ENCODE measurements at places on chromosomes 7 and 10.

DNA sequence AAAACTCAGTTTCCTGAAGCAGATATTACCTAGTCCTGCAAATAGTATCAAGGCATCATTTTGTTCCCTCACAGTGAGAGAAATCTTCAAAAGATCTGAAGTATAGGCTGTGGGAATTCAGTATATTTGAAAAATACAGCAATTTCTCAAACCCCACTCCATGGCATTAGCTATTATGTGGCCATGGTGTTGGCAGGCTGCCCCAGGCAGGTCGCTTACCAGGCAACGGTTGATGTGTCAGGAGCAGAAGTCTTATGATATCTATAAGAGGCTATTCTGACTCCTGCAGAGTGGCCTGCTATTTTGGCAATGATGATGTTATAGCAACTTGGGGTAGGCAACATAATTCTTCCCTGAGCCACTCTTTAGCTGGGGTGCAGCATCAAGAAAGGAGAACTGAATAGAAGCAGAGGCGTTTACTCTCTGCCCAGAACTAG, 187.9 kb downstream of the PLXDC2 start:
- H3K4me3 ChIP-seq = no peak overlapping the region
- no peaks in the 10 kb centered on the region for H3K27me3 ChIP-seq
- no peak overlapping the region for H3K27ac ChIP-seq
- no peaks in the 10 kb centered on the region for H3K4me1 ChIP-seq

GRCh38 chr7:129373651-129374428, 60.4 kb upstream of the STRIP2 start:
- H3K4me1 ChIP-seq = peaks cover 6% of the 10 kb centered on the region
- no peak for DNase-seq
- no peaks in the 10 kb centered on the region for H3K27me3 ChIP-seq
- peaks cover 2% of the 10 kb centered on the region for H3K36me3 ChIP-seq
- no peak overlapping the region for H3K27ac ChIP-seq

GRCh38 chr10:44347609-44348400, 37.1 kb downstream of the CXCL12 start:
- no peak overlapping the region for H3K27ac ChIP-seq
- H3K27me3 ChIP-seq = peaks cover 32% of the 10 kb centered on the region
- no peak for DNase-seq

- peaks cover 80% of the 10 kb centered on the region for H3K27me3 ChIP-seq
- peaks cover 44% of the 10 kb centered on the region for H3K4me1 ChIP-seq
- no peak for DNase-seq
- no peak overlapping the region for H3K27ac ChIP-seq
Measured at GRCh38 chr7:155375337-155376277, 77.9 kb downstream of the INSIG1 start.

DNA sequence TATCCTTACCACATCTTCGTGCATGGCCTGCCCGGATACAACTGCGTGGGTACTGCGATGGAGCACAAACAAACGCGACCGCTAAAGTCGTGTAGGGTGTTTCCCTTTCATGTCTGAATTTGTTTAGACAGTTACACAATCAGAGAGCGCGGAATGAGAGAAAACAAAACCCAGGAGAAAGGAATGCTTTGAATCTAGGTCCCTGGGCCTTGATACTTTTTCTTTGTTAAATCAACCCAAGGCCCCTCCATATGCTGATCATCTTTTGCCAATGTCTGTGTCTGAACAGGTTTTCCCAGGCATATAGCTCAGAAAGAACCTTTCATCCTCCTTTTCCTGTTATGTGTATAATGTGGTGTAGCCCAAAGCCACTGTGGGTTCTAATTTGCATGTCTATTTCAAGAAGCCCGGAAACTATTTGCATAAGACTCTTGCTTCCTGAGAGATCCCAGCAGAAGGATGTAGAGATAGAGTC, 145.8 kb downstream of the FRMD4A start:
- peak; percentile 46 for DNase-seq
- H3K36me3 ChIP-seq = no peaks in the 10 kb centered on the region
- peak overlapping the region; percentile 85 for H3K4me3 ChIP-seq
- peaks cover 22% of the 10 kb centered on the region for H3K4me1 ChIP-seq

- H3K4me3 ChIP-seq = no peak overlapping the region
- no peak overlapping the region for H3K27ac ChIP-seq
- no peaks in the 10 kb centered on the region for H3K4me1 ChIP-seq
- no peak for DNase-seq
- H3K36me3 ChIP-seq = no peaks in the 10 kb centered on the region
- peaks cover 11% of the 10 kb centered on the region for H3K27me3 ChIP-seq
Measured at GRCh38 chr10:24958721-24959381, 6.4 kb upstream of the PRTFDC1 start.

Measured in T-helper 17 cell (primary cell).